Activated CD4-positive, alpha-beta T cell treated with anti-CD3 and anti-CD28 coated beads, Interleukin-2, Interleukin-6, amounts not matched to agents 100 ng/mL and 50 ng/mL, durations not matched to agents 16 hours and 8 hours (primary cell): ENCODE measurements at places on chromosomes 3 and 15.
A peak's percentile ranks its signal among the peaks of the same experiment; 100 is the strongest.

GRCh38 chr3:8967553-8967952, 4.3 kb upstream of the RAD18 start:
- DNase-seq = no peak

- peak; percentile 21 for DNase-seq
Measured at GRCh38 chr15:65085990-65086679, 9.6 kb downstream of the KBTBD13 start.

DNA sequence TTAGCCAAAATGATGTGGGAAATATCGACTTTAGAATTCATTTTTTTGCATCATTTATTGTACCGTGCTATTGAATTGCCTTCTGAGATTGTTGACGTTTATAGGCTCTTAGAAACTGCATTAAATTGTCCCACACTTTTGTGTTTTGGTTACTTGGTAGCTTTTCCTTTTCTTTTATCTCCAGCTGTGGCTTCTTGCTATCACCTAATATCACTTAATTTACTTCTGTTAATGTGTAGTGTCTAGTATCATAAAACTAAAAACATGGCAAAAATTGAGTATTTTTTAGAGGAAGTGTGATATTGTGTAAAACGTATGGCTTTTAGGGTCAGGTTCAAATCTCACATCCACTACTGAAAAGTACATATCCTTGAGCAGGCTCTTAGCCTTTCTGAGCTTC, 11.2 kb downstream of the TMOD3 start:
- DNase-seq = no peak

GRCh38 chr3:146532406-146532805, 12.0 kb downstream of the PLSCR1 start:
- DNase-seq = no peak

DNA sequence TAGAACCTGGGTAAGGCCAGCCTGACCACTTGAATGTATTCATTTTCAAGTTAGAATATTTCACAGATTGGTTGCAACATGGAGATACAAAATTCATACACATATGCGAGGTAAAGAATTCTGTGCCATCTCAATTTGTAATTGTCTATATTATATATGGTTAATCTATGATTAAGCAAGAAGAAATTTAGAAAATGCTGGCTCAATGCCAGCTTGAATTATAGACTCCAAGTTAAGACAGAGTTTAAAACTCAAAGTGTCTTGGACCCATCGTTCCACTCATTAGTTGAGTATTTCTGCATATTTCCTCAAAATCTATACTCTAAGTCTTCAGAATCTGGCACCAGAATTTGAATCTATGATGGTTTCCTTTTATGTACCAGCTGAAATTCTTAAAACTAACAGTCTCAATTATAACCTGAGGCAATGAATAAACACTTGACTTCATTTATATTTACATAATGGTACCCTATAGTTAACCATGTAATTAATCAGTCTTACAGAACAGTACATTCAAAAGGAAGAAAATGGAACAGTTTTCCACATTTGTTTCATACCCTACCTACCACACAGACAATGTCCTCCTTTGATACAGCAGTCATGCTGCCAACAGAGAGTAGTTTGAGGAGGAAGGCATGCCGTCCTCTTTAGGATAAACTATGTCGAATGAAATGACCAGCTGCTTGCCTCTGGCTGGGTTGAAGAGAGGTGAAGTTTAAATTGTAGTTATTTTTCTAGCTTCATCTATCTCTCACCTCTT, 95.7 kb downstream of the CD47 start:
- DNase-seq = no peak

DNA sequence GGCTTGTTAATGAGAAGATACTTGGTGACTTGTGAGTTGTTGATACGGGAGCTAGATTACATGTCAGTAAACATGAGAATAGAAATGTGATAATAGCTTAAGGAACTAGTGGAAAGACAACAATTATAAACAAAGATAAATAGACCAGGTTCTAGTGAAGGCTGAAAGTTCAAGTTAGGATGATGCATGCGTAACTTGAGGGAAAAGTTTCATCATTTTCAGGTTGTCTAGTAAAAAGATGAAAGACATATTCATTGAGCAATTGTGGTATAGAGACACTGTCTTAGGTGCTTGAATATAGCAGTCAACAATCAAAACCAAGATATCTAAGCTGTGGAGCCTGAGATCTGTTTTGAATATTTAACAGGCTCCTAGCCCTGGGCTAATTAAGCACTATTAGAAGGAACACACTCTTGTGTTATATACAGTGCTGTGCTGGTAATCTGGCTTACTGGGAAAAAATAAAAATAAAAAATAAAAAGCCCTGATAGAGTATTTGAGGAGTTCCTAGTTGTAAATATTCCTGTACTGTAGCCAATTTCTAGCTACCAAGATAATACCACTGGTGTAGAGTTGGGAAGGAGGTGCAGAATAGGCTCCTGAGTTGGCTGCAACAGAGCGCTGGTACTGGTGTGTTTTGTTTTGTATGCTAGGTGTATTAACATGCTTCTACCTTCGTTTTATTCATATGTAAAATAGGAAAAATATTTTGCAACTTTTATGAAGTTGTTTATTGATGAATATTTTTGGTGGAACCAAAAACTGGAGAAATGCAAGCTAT, 68.5 kb downstream of the NLGN1 start:
- no peak for DNase-seq

DNA sequence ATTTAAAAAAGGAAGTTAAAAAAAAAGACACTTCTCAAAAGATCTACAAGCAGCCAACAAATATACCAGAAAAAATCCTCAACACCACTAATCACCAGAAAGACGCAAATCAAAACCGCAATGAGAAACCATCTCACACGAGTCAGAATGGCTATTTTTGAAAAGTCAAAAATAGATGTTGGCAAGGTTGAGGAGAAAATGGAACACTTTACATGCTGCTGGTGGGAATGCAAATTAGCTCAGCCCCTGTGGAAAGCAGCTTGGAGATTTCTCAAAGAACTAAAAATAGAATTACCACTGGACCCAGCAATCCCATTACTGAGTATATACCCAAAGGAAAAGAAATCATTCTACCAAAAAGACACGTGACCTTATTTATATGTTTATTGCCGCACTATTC, 574.7 kb upstream of the ADAMTS9 start:
- no peak for DNase-seq

- no peak for DNase-seq
Measured at GRCh38 chr3:172846706-172847105, 96.2 kb downstream of the ECT2 start.

DNA sequence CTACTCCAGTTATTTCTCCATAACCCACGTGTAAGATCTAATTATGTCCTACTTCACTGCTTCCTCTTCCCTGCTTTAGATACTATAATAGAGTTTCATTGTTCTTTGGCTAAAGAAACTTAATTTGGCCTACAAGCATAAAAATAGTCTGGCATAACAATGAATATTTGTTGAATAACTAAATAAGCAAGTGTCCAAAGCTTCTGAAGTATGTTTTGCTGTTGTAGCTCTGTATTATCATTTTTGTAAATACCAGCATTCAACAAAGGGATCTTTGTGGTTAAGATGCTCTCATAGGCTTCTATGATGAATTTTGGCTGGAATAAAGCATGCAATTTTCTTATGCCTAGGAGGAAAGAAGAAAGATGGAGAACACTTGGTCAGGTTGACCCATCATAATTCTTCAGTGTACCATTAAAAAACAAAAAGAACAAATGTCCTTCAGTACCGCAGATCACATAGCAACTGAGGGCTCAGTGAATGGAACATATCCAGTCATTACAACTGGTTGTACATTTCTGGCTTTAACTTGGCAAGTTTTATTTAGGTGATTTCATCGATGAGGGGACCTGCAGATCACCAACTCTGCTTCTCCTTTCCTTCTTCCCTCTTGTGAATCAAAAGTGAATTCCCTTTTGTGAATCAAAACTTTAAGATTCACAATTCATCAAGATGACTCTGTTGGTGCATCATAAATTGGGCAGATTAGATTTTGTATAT, 465.9 kb upstream of the TGFBR2 start:
- DNase-seq = no peak

DNA sequence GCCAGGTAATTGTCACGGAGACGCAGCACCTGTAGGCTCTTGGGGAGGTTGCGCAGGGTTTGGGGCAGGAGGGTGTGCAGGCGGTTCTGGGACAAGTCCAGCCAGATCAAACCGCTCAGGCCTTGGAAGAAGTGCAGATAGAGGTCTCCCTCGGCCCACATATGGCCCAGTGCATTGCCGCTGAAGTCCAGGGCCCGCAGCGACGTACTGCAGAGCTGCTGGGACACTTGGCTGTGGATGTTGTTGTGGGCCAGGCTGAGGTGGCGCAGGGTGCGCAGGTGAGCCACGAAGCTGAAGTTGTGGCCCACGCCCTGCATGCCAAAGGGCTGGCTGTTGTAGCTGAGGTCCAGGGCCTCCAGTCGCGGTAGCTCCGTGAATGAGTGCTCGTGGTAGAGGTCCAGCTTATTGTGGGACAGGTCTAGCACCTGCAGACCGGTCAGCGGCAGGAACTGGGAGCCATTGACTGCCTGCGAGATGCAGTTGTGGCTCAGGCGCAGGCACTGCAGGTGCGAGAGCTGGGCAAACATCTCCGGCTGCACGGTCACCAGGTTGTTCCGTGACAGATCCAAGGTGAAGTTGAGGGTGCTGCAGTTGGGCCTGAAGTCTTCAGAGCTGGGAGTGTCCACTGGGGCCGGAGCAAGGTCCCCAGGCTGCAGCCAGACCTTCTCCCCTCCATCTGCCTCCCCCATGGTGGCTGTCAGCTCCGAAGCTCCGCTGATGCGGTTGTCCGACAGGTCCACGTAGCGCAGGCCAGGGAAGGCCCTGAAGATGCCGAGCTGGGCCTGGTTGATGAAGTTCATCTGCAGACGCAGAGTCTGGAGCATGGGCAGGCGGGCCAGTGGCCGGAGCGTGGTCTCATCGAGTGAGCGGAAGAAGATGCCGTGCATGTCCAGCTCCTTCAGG, 2.9 kb downstream of the TLR9 start:
- no peak for DNase-seq

DNA sequence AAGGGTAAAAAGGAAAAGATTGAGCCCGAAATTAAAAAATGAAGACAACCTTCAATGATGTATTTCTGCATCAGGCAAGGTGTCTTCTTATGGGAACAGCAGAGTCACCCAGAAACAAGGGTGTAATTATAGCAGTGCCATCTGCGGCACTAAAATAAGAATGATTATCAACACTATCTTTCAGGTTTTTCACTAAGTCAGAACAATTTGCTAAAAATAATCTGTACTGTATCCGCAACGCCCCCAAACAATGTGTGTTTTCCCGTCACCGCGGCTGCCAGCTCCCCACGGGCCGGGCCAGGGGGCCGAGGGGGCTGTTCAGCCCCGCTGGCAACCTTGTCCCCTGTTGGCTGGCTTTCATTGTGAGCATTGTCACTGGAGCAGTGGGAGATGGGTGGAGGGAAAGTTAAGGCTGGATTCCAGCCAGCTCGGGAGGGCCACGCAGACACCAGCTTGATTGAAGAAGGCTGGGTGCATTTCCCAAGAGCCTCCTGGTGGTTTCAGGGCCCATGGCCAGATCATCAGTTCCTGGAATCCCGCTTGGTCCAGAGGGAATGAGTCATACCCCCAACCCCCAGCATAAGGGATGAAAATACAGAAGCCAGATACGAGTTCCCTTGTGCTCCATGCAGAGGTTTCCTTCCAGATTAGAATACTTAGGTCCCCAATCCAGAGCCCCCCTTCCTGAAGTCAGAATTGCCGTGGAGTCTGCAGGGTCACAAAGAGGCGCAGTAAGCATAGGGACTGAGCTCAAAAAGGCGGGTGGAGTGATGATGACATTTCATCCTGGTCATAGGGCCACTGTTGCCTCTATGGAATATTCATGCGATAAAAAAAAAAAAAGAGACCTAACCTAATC, 90.2 kb upstream of the KLF13 start:
- no peak for DNase-seq

DNA sequence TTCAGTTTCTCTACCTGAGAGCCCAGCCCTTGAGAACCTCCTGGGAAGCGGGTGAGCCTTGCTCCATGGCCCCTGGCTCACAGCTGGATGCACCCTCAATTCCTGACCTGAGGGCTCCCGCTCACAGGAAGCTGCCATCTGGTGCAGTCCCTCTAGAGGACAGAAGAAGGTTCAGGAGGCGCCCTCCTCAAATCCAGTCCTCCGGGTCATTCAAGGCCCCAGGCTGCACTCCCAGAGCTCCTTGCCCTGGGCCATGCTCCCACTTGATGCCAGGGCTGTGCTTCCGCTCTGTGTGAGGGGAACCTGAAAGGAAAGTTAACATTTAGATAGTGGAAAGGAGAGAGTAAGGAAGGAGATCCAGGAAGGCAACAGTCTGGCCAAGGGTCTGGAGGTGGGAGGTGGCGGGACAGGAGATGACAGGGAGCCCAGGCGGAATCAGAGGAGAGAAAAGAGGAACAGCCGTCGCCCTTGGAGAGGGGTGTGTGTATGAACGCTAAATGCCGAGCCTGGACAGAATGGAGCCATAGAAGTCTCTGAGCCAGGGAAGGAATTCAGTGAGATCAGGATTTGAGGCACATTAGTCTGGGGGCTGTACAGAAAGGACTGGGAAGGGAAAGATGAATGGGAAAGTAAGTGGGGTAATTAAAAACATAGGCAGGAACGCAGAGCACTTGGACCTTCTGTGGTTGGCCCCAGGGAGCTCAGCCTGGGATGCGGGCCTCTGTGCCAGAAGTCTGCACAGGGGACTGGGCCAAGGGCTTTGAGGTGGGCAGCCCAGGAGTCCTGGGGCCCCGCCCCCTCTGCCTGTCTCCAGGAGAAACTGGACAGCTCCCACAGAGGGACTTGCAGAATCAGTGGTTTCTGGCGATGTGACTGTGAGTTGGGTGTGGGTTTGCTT, 26.1 kb downstream of the TBC1D21 start:
- no peak for DNase-seq
